Peyer's patch (tissue), 4 donors: ENCODE measurements at places on chromosomes 5 and 9.

DNA sequence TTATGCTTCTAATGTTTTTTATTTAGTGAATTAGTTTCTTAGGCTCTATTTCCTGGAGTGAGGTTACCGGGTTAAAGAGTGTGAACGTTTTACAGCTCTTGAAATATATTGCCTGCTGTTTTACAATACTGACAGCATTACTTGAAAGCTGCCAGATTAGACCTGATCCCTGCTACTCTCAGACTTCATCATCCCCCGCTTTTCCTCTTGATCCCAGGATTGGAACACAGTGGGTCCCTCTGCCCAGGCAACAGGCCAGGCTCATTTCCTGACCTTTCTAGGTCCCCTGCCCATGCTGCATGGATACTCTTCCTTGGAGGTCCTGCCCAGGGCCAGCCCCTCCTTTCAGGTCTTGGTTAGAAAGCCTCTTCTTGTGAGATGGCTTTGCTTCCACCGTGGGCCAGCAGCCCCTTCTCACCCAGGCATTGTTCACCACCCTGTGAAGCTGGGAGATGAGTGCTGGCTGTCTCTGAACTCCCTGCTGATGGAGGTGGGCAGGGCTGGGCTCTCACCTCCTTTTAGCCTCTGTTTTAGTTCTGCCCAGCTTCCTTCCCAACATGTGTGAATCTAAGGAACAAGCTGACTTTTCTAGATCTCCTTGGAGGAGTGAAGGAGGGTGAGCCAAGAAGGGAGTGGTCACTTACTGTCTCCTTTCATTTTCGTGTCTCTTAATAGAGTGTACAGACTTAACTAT is 15.5 kb upstream of the FAM120AOS start:
- DNase-seq, result no peak

DNA sequence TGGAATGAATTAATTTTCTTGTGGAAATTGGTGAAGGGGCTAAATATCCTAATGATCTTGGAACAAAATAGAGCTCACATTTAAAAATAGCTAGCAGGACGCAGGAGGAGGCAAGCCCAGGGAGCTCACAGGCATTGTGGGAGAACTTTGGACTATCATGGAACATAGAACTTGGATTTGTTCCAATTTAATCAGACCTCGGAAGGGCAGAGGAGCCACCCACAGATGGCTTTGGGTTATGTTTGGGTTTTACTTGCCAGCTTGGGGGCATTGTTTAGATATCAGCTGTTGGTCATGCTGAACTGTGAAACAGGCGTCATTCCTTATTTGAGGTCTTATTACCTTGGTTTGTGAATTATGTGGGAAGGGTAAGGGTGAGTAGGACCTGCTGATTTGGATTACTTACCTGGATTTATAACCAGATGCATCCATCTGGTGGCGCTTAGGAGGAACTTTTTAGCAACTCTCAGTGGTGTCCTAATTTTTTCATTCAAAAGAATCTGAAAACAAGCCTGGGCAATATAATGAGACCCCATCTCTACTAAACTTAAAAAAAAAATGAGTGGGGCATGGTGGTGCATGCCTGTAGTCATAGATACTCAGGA is 14.1 kb upstream of the PTGR1 start:
- no peak for DNase-seq

DNA sequence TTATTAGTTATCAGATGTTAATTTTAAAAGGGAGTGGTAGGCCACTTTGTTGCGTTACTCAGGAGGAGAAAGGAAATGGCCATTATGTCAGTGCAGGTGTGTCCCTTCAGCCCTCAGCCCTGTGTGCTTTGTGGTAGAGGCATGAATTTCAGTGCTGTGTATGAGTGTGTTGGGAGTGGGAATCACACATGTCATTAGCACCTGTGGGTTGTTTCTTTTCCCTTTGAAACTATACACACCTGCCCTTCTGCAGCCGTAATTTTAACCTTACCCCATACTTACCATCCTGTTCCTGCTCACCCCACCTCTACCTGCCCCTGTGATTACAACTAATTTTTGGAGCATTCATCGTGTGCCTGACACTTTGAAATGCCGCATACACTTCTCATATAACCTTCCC is 156.4 kb downstream of the ARHGAP26 start:
- DNase-seq, result no peak

GRCh38 chr5:134188092-134188491 is 11.3 kb upstream of the SKP1 start:
- no peak for DNase-seq

GRCh38 chr9:36082931-36083330 is 46.2 kb downstream of the RECK start:
- no peak for DNase-seq
